NCI-H187 (cell line): ENCODE measurements at places on chromosomes 16 and 17.

GRCh38 chr17:36470499-36470898, 16.0 kb upstream of the ZNHIT3 start:
- no peak for DNase-seq

- no peak for DNase-seq
Observed at GRCh38 chr16:75957870-75958269, 231.6 kb upstream of the CPHXL start.

DNA sequence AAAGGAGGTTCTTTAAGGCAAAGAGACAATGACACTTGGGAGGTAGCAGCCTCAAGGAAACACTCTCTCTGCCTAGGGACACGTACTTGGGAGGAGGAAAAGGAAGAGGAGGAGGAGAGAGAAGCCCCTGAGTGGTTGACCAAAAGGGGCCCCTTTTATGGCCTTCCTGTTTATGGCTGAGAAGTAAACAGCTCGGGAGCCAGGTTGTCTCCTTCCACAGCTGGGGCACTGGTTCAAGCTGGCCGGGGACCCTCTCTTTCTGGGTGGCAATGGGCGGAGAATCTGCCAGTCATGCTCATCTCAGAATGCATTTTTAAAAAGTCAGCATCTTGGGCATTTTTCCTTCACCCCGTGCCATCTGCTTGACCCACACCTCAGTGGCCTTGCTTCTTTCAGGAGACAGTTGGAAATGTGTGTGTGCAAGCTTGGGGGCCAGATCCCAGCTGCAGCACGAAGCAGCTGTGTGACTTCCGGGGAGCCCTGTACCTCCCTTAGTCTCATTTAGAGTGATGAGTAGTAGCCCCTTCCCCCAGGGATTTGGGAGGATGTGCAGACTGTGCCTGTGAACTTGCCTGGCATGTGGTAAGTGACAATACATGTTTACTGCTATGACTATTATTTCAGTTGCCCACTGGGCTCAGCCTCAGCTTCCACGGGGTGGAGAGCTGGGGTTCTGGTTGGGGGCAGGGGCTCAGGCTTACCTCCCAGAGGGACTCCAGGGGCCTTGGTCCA, 33.8 kb upstream of the SALL1 start:
- no peak for DNase-seq

GRCh38 chr17:56034197-56034635, 119.1 kb upstream of the ANKFN1 start:
- no peak for DNase-seq

- DNase-seq = no peak
Observed at GRCh38 chr17:57255182-57255775, 1.0 kb upstream of the MSI2 start.

- DNase-seq = no peak
Observed at GRCh38 chr17:76909971-76910760, 42.0 kb downstream of the MGAT5B start.

DNA sequence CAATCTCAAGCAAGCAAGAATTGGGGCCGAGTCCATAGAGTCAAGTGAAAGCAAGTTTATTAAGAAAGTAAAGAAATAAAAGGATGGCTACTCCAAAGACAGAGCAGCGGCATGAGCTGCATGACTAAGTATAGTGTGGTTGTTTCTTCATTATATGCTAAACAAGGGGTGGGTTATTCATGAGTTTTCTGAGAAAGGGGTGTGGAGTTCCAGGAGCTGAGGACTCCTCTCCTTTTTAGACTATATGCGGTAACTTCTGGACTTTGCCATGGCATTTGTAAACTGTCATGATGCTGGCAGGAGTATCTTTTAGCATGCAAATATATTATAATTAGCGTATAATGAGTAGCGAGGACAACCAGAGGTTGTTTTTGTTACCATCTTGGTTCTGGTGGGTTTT, 819.9 kb downstream of the KCNJ2 start:
- no peak for DNase-seq

DNA sequence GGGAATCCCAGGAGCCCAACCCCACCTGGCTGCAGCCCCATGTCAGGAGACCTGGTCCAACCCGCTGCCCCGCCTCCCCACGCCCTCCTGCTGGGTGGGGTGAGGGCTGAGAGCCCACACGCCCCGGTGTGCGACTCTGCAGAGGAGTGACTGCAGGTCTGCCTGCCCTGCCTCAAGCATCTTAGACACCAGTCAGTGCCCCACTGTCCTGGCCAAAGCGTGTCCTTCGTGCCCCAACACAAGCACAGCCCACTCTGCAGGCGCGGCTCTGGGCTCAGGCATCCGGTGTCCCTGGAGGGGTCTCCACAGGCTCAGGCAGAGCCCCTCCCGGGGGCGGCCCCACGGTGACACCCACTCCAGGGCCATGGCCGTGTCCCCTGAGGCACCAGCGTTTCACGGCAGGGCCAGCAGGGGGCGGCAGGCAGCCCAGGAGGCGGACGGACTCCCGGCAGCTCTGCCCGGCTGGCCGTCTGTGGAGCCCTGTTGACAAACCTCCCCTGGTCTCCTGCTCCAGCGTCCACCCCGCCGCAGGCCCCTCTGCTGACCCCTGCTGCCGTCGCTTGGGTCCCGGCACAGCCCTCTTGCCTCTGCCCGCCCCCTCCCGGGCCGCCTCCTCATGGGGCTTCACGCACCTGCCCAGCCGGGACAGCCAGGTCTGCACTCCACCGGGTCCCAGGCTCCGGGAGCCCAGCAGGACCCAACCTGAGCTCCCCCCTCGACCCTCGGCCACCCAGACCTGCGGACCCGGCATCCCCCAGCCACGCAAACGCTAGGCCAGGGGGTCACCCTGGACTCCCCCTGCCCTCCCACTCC, 8.6 kb upstream of the UBE2I start:
- DNase-seq = peak; percentile 62

DNA sequence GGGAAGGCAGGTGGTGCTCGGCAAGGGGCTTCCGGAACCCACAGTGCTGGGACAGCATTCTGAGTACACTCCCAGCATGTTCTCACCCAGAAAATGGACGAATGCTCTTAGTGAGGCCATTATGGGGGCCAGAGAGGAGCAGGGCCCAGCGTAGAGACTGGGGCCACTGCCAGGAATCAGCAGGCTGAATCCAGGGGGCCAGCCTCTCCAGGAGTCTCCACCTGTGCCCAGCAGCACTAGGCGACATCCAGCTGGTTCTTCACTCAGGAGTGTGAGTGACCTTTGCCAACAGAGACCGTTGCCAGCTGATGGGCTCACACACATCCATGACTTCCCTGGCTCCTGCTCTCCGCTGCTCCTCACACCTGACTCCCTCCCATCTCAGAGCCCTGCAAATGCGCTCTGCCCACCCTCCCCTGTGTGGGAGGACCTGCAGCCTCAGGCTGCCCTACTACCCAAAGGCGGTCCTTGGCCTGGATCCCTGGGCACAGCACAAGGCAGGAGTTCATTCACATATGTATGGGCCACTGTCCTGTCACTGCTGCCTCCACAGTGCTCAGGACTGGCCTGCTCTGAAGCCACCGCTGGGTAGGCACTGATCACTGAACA, 5.1 kb downstream of the RHBDF1 start:
- DNase-seq = no peak

GRCh38 chr16:83996481-83997252, 28.6 kb downstream of the NECAB2 start:
- DNase-seq = no peak

DNA sequence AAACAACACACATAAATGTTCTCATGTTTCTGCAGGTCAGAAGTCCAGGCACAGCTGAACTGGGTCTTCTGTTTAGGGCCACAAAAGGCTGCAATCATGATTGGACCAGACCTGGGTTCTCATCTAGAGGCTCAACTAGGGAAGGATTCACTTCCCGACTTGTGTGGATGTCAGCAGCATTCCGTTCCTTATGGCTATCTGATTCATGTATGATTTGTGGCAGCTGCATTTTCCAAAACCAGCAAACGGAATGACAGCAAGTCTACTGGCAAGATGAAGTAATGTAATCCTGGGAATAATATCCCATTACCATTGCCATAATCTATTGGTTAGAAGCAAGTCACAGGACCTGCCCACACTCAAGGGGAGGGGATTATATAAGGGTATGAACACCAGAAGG, 22.1 kb downstream of the CEP112 start:
- no peak for DNase-seq

DNA sequence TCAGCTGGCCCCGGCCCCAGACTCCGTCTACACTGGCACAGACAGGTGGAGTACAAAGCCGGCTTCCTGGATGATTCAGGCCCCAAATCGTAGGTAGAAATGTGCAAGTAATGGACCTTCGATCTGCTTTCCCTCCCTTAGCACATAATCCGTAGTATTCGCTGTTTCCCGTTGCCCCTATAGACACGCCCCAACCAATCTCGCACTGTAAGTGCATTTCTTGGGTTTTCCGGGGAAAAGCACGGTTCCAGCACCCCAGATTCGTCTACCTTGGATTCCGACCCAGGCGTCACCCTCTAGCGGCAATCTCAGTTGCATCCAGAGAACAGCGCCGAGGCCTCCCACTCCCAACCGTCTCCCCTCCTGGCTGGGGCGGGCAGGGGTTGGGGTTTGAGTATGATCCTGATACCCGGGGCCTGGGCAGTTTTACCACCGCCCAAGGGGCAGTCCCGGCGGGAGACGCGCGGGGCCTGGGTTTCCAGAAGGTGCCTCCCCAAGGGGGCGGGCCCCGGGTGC, 12.1 kb upstream of the FOXF1 start:
- no peak for DNase-seq

GRCh38 chr17:7912927-7913524, 3.1 kb downstream of the RNF227 start:
- no peak for DNase-seq

- no peak for DNase-seq
Observed at GRCh38 chr17:44353672-44354331, 8.7 kb downstream of the GRN start.

GRCh38 chr17:10779609-10780008, 24.3 kb downstream of the TMEM238L start:
- DNase-seq = no peak

DNA sequence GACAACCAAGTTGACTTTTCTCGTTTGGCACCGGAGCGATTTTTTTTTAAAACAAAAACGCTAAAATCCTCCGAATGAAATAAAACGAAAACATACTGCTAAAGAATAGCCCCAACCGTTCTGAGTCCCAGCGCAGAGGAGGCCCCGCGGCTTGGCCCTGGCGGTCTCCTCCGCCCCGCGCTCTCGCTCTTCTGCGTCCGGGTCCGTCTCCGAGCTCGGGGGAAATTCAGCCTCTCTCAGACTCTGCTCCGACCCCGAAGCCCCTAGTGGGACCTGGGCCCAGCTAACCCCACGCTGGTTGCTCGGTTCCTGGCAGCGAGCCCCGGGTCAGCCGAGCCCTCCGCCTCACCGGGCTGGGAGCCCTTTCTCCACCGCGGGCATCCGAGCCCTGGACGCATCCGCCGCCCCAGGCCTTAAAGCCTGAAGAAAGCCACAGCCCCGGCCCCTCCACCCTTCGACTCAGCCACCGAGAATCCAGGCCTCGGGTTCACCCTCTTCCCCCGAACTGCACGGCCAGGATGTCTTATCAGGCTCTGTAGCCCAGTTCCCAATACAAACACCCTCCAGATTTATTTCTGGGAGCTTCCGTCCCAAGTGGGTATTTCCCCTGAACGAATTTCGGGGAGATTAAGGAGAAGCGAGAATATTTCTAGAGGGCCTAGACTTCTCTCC, 1.2 kb downstream of the TBX2 start:
- DNase-seq = no peak

DNA sequence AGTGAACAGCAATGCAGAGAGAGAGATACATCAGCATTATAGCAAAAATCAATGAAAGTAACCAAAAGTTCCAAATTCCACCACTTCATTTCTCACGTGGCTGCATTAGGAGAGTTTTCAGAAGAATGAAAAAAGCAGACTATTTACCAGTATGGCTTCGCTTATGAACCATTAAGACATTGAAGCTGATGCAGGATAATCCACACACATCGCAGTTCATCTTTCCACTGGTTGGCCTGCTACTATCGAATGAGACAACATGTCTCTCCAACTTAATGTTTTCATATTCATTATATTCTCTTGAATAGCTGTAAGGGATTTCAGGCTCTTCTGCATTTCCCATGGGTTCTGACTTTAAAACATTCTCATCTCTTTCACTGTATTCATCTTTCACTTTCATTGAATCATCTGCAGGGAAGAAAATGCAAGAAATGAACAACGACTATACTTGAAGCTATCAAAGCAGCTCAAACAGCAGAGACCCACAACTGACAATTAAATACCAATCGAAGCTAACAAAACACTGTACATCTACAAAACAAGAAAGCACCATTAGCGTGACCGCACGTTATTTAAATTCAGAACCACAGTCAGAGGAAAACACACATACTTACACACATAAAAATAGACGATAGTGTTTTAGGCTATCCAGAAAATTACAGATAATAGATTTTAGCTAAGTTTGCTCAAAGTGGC, 54.9 kb downstream of the GRB7 start:
- no peak for DNase-seq

GRCh38 chr16:30478766-30479478, 6.4 kb downstream of the ITGAL start:
- DNase-seq = no peak

- DNase-seq = no peak
Observed at GRCh38 chr16:84362471-84362941, 5.8 kb upstream of the ATP2C2 start.

GRCh38 chr16:50012182-50012581, 12.8 kb upstream of the CNEP1R1 start:
- DNase-seq = no peak

- no peak for DNase-seq
Observed at GRCh38 chr17:66679631-66680517, 155.0 kb upstream of the CACNG5 start.

GRCh38 chr16:3328643-3329042, 23.3 kb downstream of the ZNF75A start:
- DNase-seq = no peak

- DNase-seq = no peak
Observed at GRCh38 chr16:84156342-84156784, 11.3 kb downstream of the DNAAF1 start.

- DNase-seq = no peak
Observed at GRCh38 chr16:27657811-27658210, 107.9 kb downstream of the KATNIP start.

DNA sequence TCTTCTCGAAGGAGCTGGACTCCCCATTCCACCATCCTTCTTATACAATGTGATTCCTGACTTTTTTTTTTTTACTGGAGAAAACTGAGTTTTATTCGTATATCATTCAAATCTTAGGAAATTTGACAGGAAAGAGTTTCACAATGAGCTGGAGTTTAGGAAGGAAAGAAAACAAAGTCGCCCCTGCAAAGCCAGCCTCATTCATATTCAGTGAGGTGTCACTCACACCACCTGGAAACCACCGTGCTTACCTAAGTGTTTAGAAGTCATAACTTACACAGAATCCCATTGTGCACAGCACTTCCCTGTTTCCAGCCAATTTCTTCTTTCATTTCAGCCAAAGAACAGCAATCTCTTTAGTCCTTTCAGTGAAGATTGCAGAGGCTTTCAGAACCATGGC, 90.3 kb upstream of the CHMP6 start:
- DNase-seq = no peak

DNA sequence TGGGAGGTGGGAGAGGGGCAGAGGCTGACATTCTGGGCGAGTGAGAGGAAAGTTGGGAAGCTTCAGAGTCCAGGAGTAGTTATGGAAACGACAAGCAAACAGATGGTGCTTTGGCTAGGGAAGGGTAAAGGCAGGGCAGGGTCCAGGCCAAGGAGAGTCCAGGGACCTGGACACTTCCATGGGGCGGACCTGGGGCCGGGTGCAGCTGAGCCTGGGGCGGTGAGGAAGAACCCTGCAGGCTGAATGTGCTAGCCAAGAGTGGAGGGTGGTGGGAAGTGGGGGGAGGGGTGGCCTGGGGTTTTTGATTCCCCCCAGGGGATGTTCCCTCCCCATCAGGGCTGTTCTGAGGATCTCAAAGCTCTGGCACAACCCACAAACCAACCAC, 2.6 kb downstream of the PPP1R9B start:
- DNase-seq = no peak
